ENCODE measurements at places on chromosomes 2 and 18. TPM values are rescaled to one million over a fixed set of nuclear protein-coding genes. Genes with fewer than 3 reads are reported as not detected.
A peak's percentile ranks its signal among the peaks of the same experiment; 100 is the strongest.

DNA sequence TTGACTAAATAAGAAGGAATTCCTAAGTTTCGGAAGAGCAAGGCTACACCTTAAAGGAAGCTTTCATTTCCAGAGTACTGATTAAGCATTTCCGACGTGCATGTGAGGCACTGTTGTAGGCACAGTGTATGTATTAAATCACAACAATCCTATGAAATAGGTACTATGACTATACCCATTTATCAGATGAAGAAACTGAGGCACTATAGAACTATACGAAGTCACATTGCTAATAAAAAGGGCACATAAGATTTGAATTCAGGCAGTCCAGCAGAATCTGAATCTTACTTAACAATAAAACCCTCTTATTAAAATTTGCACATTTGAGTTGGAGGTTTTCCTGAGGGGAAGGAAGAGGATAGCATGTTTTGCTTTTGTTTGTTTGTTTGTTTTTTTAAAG is 243.5 kb upstream of the FANCL start:
- no peak for DNase-seq

DNA sequence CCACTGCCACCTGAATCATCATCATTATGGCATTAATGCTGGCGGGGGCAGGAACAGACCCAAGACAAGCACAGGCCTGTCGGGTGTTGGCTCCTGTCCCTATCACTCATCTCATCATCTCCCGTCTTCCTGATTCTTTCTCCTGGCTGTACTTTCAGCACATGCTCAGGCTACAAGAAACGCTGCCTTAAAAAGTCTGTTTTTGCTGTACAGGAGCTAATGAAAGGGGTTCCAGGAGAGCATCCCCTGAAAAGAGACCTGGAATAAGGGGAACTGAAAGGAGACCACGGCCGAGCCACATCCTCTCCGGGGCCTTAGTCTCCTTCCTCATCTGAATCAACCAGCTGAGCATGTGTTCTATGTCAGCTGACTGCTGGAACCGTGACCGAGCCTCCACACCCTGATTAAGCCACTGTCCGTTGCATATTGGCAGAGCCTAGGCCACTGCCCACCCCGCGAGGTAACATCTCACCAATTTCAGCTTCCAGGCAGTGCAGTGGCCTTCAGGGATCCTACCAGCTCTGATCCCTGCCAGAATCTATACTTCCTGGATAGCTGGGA is 62.6 kb downstream of the DNMT3A start:
- no peak for DNase-seq

- no peak for DNase-seq
These were observed 267.0 kb downstream of the NOL4 start for GRCh38 chr18:33957707-33958106.

VSNL1 gene
- 6.5 TPM for polyA plus RNA-seq

DNA sequence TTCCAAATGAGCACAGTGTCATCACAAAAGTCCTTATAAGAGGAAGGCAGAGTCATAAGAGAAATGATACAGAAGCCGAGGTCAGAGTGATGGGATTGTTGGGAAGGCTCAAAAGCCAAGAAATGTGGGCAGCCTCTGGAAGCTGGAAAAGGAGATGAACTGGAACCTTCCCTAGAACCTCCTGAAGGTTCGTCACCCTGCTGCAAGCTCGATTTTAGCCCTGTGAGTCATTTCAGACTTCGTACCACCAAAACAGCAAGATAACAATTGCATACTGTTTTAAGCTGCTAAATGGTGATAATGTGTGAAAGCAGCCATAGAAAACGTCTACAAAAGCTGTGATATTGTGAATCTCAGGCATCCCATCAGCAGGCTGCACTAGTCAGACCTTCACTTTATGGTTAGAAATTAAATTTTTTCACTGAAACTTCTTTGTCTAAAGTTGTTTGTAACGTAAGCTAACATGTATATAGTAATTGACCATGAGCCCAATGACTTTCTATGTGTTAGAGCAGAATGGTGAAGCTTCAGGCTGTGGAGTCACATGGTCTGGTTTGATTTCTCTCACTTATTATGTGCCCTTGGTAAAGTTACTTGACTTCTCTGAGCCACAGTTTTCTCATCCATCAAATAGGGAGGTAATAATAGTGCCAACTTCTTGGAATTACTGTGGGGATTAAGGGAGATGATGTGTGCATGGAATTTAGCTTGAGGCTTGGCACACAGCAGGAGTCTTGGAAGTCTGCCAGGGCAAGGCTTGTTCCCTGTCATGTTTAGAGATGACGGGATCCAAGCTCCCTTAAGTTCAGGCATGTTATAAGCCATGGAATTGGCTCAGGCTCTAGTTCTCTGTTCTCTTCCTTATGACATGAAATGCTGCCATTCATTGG is 132.0 kb upstream of the CCDC195 start:
- peak; percentile 48 for DNase-seq

GRCh38 chr2:165793779-165794535 is at the start of gene GALNT3:
Gene GALNT3 (minus strand): TSS chr2:165794247. CDS start chr2:165770700, 23,547 bp downstream.
- DNase-seq = no peak

GRCh38 chr2:66127061-66127460 is 307.9 kb upstream of the MEIS1 start:
- no peak for DNase-seq

DNA sequence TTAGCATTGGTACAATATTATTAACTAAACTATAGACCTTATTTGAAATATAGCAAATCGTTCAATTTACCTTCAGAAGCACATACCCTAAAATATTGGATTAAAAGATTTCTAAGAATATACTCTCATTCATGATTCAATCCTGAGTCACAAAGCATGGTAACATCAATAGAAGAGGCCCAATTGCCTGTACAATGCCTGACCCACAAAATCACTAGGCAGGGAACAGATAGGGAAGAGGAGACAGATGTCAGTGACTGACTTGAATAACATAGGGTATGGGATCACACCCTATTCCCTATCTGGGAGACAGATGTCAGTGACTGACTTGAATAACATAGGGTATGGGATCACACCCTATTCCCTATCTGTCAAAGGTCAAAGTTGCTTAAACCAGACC is 611.6 kb upstream of the VRK2 start:
- DNase-seq = no peak

LIMS4 gene
- polyA plus RNA-seq = 4.3 TPM

- DNase-seq = no peak
These were observed 425 bp downstream of the ASB3 start for GRCh38 chr2:53786352-53786704.

SERPINB5 gene
- not detected for polyA plus RNA-seq

NETO1 gene
- not detected for polyA plus RNA-seq

DNA sequence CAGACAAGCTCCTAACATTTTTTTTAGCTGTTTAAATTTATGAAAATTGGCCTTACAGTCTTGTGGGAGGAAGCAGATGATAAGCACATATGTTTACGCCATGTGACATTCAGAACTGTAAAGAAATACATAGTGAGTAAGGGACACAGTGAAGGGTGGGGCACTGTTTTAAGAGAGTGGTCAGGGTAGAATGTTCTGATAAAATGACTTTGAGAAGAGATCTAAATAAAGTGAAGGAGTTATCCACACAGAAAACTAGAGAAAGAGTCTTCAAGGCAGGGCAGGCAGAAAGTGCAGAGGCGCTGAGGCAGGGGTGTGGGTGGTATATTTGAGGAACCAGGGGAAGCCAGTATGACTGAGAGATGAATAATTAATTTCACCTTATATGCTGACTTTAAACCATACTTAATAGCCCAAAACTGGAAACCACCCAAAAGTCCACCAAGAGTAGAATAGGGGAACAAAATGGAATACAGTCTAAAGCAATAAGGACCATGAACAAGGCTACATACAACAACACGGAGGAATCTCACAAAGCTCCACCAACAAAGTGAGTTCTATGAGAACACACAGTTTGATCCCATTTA is 8.6 kb downstream of the MREG start:
- DNase-seq = no peak

- no peak for DNase-seq
These were observed 30.6 kb downstream of the CYB5A start for GRCh38 chr18:74261053-74261713.

CDCA7 gene
- polyA plus RNA-seq = 21.6 TPM

GRCh38 chr18:3450012-3450798 is at the start of gene TGIF1:
Gene TGIF1 (plus strand): TSS chr18:3450172. CDS start chr18:3450490, 318 bp downstream.
- peak; percentile 88 for DNase-seq

DNA sequence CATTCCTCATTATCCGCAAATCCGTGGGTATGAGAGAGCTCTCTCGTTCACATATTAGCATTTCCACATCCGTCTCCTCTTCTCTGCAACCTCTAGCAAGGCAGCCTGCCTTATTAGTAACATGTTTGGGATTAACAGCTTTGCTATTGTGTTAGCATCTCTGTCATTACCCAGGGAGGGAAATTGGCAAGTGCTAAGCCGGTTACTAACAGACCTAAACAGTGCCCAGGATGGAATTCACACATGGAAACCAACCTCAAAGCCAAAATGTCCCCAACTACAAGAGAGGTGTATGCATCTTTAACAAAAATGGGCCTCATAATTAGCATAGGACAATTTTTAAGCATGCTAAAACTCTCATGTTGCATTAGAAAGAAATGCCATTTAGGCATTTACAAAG is 309.0 kb upstream of the MEIS1 start:
- no peak for DNase-seq

GRCh38 chr18:58784601-58785137 is 80.0 kb upstream of the ZNF532 start:
- DNase-seq = no peak

- no peak for DNase-seq
These were observed 372.6 kb upstream of the NT5C1B start for GRCh38 chr2:18961991-18962421.

- DNase-seq = no peak
These were observed 8.6 kb upstream of the ZNF407 start for GRCh38 chr18:74589021-74589420.

- peak; percentile 34 for DNase-seq
These were observed 37.2 kb upstream of the SNED1 start for GRCh38 chr2:240960971-240961876.

STAT4 gene
- not detected for polyA plus RNA-seq

DNA sequence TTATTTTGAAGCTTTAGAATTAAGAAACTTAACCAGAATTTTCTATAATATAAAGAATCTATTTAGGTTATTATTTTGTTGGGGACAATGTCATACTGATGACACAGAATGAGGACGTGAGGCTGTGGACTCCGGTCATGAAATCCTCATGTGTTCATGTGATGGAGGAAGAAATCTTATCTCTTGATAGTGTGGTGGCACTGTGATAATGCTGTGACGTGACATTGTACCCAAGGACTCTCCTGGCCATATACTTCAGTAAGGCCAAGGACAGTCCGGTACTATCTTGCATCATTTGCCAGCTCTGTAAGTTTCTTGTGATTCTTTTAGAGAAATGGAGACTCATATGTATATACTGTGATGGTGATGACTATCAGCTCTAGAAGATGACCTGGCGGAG is 59.1 kb downstream of the SLC9A2 start:
- no peak for DNase-seq

GNAL gene
- 1.9 TPM for polyA plus RNA-seq

RUFY4 gene
- polyA plus RNA-seq = 0.08 TPM

ARHGAP28 gene
- polyA plus RNA-seq = 25.0 TPM

DNA sequence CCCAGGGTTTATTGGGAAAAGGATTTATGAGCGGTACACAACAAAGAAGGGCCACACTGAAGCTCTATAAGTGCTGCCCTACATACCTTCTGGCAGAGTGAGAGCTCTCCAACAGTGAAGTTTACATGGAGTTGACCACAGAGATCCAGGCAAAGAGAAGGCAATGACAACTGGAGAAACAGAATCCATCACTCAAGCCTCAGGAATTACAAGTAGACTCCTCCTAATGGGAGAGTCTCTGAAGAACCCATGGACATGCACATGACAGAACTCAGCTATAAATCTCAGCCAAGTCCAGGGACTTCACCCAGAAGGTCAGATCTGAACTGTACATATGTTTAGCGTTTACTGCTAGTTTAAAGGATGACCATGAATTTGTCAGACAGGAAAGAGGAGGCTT is 164.7 kb downstream of the DNAH7 start:
- DNase-seq = no peak

DNA sequence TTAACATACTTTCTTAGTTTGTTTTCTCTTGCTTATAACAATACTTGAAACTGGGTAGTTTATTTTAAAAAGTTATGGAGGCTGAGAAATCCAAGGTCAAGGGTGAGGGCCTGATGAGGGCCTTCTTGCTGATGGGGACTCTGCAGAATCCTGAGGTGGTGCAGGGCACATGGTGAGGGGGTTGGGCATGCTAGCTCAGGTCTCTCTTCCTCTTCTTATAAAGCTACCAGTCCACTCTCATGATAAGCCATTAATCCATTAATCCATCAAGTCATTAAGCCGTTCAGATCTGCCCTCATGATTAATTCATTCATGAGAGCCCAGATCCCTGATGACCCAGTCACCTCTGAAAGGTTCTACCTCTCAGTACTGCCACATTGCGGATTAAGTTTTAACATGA is 21.4 kb downstream of the ALMS1 start:
- no peak for DNase-seq

DNA sequence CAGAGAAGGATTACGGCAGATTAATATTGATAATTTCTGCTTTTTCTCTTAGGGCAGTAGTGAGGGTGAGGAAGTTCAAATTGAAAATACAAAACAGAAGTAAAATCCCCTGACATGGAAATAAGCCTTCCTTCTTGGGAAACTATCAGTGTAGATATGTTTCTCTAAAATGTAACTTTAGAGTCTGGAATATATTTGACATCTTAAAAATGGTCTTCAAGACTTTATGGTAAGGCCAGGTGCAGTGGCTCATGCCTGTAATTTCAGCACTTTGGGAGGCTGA is 33.0 kb downstream of the INPP5D start:
- no peak for DNase-seq

ANKRD29 gene
- 2.9 TPM for polyA plus RNA-seq

DNA sequence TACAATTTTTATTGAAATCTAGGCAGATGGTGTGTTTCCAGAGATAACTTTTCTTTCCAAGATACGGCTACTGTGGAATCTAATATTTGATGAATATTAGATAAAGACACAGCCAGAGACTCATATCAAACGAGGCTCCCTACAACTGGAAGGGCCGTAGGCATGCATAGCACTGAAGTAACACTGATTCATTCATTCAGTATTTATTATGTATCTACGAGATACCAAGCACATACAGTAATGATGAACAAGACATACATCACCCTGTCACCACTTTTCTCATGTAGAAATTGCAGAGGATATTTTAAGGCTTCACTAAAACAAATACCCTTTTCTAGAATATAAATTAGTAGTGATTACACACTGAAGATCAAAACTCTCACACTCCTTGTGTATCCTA is 74.5 kb downstream of the KCTD18 start:
- no peak for DNase-seq

DNA sequence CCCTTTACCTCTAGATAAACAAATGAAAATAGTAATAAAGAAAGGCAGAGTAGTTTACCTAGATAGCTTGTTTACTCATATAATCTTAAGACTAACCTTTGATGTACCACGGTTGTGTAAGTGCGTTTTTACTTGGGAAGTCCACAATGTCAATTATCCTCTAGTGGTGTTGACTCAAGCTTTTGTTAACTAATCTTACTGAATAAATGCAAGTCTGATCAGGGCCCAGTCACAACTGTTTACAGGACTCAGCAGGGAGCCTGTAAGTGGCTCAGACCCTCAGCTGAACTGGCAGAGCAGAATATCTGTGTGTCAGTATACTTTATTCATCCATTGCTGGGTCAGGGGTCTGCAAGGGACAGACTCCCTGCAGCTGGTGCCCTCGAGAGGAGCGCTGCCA is 98.1 kb upstream of the ACAA2 start:
- DNase-seq = no peak

SRBD1 gene
- polyA plus RNA-seq = 13.6 TPM

Measured in muscle of arm (tissue), 14 donors.